ENCODE measurements at places on chromosomes 5 and 9. TPM values are rescaled to one million over a fixed set of nuclear protein-coding genes. Genes with fewer than 3 reads are reported as not detected.

The ANKRD34B gene
- total RNA-seq = 0.72 TPM

The LCP2 gene
- total RNA-seq = not detected

The HTR1A gene
- total RNA-seq = 0.79 TPM

The RFESD gene
- total RNA-seq = 2.6 TPM

The LRRC70 gene
- total RNA-seq = 0.55 TPM

The EQTN gene
- not detected for total RNA-seq

The C5orf52 gene
- total RNA-seq = not detected

The TAL2 gene
- 1.1 TPM for total RNA-seq

The QRFP gene
- total RNA-seq = not detected

The PLAC8L1 gene
- total RNA-seq = 0.64 TPM

The SPINK4 gene
- not detected for total RNA-seq

The GM2A gene
- 27.8 TPM for total RNA-seq

The FAM81B gene
- total RNA-seq = not detected

The GABRA1 gene
- total RNA-seq = not detected

The CYSRT1 gene
- total RNA-seq = 1.9 TPM

The PCDHA12 gene
- 7.2 TPM for total RNA-seq

The SPEF2 gene
- 0.33 TPM for total RNA-seq

The CARTPT gene
- not detected for total RNA-seq

The C9 gene
- total RNA-seq = not detected

The GNPDA1 gene
- 68.4 TPM for total RNA-seq

The NEURL1B gene
- total RNA-seq = 3.6 TPM

The C7 gene
- 0.52 TPM for total RNA-seq

The COMMD10 gene
- total RNA-seq = 29.4 TPM

The PRRX2 gene
- 4.2 TPM for total RNA-seq

The DOLPP1 gene
- total RNA-seq = 42.6 TPM

The MCTP1 gene
- 3.0 TPM for total RNA-seq

The NR2F1-AS1 gene
- 1.9 TPM for total RNA-seq

The EPB41L4A gene
- total RNA-seq = 4.8 TPM

The JMY gene
- 14.2 TPM for total RNA-seq

The GLRA1 gene
- not detected for total RNA-seq

The SPATA31C1 gene
- 0.15 TPM for total RNA-seq

The KLF9 gene
- total RNA-seq = 0.26 TPM

The NTRK2 gene
- not detected for total RNA-seq

The S1PR3 gene
- 3.3 TPM for total RNA-seq

The NINJ1 gene
- total RNA-seq = 28.9 TPM

The KIF20A gene
- total RNA-seq = 65.2 TPM

The EIF4E1B gene
- 1.3 TPM for total RNA-seq

The ZNF454 gene
- not detected for total RNA-seq

The PCDHA6 gene
- 4.5 TPM for total RNA-seq

The QSOX2 gene
- total RNA-seq = 25.0 TPM

The PCDHGA7 gene
- total RNA-seq = 0.83 TPM

The PPIP5K2 gene
- 42.6 TPM for total RNA-seq

The DAB2 gene
- 2.3 TPM for total RNA-seq

The CHSY3 gene
- 0.37 TPM for total RNA-seq
